ENCODE measurements at places on chromosomes 1 and 21. TPM values are rescaled to one million over a fixed set of nuclear protein-coding genes. Genes with fewer than 3 reads are reported as not detected.

- no peaks in the 10 kb centered on the region for H3K4me1 ChIP-seq
- H3K36me3 ChIP-seq = no peaks in the 10 kb centered on the region
- no peak overlapping the region for H3K27ac ChIP-seq
- H3K27me3 ChIP-seq = no peaks in the 10 kb centered on the region
- no peak for DNase-seq
Observed at GRCh38 chr1:201715801-201716741, 112.9 kb upstream of the IPO9 start.

DNA sequence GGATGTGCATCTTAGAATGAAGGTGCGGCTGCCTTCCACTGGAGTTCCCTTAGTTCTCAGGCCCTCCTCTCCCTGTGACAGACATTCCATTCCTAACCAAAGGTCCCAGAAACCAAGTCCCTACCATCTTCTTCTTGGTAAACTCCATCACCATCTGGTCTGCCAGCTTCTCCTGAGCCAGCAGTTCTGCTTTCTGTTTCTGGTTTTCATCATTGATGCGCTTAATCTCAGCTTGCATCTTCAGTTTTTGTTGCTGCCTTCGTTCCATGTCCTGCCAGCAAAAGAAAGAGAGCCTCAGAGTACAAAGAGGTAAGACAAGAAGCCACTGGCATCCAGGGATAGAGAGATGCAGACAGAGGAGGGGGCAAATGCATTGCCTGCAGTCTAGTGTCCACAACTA is 18.0 kb upstream of the VSIG8 start:
- no peaks in the 10 kb centered on the region for H3K4me1 ChIP-seq
- DNase-seq = no peak
- H3K27me3 ChIP-seq = no peaks in the 10 kb centered on the region
- no peaks in the 10 kb centered on the region for H3K36me3 ChIP-seq
- no peak overlapping the region for H3K27ac ChIP-seq

DNA sequence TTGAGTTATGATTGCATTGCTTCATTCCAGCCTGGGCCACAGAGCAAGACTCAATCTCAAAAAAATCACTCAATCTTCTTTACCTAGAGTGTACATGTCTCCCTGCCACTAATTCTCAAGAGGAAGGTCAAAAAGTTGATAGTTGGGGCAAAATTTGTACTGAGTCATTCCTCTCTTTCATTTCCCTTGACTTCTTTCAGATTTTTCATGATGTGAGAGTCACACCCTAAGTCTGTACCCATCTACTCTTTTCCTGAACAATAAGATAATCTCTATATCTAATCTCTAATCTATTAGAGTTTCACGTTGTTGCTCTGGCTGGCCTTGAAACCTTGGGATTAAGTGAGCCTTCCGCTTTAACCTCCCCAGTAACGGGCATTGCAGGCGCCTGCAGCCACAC is 1.1 kb upstream of the BRDT start:
- H3K36me3 ChIP-seq = no peaks in the 10 kb centered on the region
- DNase-seq = peak; percentile 5
- H3K27me3 ChIP-seq = no peaks in the 10 kb centered on the region
- peaks cover 14% of the 10 kb centered on the region for H3K4me1 ChIP-seq

GRCh38 chr1:170734412-170735175 is 70.7 kb downstream of the PRRX1 start:
- no peaks in the 10 kb centered on the region for H3K36me3 ChIP-seq
- H3K4me1 ChIP-seq = no peaks in the 10 kb centered on the region
- no peak for DNase-seq
- H3K4me3 ChIP-seq = no peak overlapping the region
- no peak overlapping the region for H3K27ac ChIP-seq

GRCh38 chr1:204317170-204317569 is 42.6 kb downstream of the PLEKHA6 start:
- DNase-seq = no peak
- no peak overlapping the region for H3K27ac ChIP-seq
- H3K4me1 ChIP-seq = peaks cover 33% of the 10 kb centered on the region

- peaks cover 55% of the 10 kb centered on the region for H3K27me3 ChIP-seq
- peaks cover 4% of the 10 kb centered on the region for H3K36me3 ChIP-seq
- peaks cover 35% of the 10 kb centered on the region for H3K4me1 ChIP-seq
Observed at GRCh38 chr21:38989745-38990423, 184.2 kb downstream of the ETS2 start.

DNA sequence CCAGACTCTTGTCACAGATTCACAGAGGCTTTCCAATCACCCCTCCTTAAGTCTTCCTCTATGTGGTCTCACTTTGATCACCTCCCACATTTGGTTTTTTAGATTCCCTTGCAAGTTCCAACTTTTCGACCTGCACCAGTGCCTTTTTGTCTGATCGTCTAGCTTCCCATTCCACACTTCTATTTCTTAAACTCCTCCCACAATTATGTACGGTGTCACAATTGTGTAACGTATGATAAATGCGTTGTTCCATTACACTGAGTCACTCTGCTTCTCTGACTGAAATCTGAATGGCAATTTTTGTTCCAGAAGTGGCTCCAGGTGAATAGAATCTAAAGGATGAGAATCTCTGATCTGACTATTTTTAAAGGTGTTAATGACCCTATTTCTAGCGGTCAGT is 320.1 kb downstream of the LMX1A start:
- H3K4me3 ChIP-seq = no peak overlapping the region
- no peak overlapping the region for H3K27ac ChIP-seq
- no peaks in the 10 kb centered on the region for H3K27me3 ChIP-seq
- H3K36me3 ChIP-seq = no peaks in the 10 kb centered on the region

DNA sequence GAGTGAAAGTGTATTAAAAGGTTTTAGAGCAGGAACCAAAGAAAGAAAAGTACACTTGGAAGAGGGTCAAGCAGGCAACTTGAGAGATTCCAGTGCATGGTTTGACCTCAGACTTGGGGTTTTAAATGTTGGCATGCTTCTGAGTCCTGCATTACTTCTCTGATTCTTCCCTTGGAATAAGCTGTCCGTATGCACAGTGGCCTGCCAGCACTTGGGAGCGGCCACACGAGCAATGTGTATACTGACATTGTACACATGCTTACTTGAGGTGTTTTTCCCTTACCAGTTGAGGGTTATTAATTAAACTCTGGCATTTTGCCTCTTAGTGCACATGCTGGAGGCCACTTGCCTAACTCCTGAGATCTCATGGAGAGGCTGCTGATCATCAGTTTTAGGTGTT is 786.6 kb upstream of the RGS18 start:
- H3K27ac ChIP-seq = no peak overlapping the region
- H3K36me3 ChIP-seq = peaks cover 1% of the 10 kb centered on the region
- no peaks in the 10 kb centered on the region for H3K4me1 ChIP-seq
- no peaks in the 10 kb centered on the region for H3K27me3 ChIP-seq
- H3K4me3 ChIP-seq = no peak overlapping the region

GRCh38 chr21:37532868-37533780 is 166.6 kb downstream of the DYRK1A start:
- H3K36me3 ChIP-seq = peaks cover 5% of the 10 kb centered on the region
- H3K27ac ChIP-seq = no peak overlapping the region
- no peak overlapping the region for H3K4me3 ChIP-seq

DNA sequence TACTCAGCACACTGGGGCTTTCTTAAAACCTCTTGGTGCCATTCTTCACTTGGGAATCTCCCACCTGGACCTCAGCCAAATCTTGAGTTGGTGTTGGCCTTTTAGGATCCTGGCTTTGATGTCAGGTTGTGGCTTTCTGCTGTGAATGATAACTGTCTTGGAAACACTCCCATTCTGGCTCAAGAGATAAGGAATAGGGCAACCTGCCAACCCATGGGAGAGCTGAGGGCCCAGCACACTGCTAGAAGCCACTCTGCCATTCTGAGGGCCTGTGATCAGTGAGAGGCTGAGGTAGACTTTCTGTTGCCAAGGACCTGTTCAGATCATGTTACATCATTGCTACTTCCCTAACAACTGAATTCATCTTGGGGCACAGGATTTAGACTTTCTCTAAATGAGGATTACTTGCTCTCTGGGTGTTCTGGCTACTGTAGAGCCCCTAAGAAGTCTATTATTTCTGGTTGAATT is 45.8 kb downstream of the TTC39A start:
- DNase-seq = no peak
- peak overlapping the region; percentile 41 for H3K4me3 ChIP-seq
- H3K4me1 ChIP-seq = peaks cover 30% of the 10 kb centered on the region
- peaks cover 1% of the 10 kb centered on the region for H3K36me3 ChIP-seq

- peaks cover 6% of the 10 kb centered on the region for H3K36me3 ChIP-seq
- no peak for DNase-seq
- no peak overlapping the region for H3K27ac ChIP-seq
- no peaks in the 10 kb centered on the region for H3K27me3 ChIP-seq
Observed at GRCh38 chr1:2150801-2151200, 43.8 kb downstream of the FAAP20 start.

GRCh38 chr1:152244576-152245273 is 20.7 kb upstream of the HRNR start:
- H3K4me3 ChIP-seq = no peak overlapping the region
- H3K4me1 ChIP-seq = no peaks in the 10 kb centered on the region
- no peaks in the 10 kb centered on the region for H3K36me3 ChIP-seq
- no peak overlapping the region for H3K27ac ChIP-seq

DNA sequence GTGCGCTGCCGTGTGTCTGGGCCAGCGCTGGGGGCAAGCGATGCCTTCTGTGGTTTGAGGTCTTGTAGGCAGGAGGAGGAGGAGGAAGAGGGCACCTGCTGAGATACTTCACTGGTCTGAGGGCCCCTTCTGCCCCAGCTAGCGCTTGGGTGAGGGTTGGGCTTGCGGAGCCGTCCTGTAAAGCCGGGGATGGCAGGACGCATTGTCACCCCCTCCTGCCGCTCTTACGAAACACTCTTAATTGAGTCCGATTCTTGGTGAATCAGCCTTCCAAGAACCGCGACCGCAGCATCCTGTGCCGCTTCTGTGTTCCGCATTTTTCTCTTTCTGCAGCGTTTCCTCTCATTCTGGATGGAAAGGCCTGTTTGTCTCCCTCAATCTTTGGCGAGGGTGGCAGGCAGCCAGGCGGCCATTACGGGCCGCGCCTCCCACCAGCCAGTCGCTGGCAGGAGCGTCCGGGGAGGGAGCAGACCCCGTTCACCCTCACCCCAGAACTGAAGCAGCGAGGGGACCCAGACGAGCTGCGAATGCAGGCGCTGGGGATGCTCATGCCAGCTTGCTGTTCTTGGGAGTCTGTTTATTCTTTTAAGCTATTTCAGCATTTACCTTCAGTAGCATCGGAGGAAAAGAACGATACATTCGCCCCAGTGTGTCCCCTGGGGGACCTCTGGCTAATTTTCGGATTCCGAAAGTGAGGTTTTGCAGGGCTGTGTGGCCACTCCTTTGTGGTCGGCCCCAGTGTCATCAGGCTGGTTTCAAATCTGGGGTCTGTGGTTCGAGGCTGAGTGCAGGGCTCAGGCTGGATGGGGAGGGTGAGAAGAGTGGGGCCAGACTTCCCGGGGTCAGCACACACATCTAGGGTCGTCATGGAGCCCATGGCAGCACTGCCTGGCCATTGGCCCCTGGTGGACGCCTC is 62.7 kb downstream of the SKI start:
- H3K4me3 ChIP-seq = peak overlapping the region; percentile 92
- H3K27ac ChIP-seq = peak overlapping the region; percentile 96
- no peaks in the 10 kb centered on the region for H3K36me3 ChIP-seq

GRCh38 chr1:226702318-226702956 is 36.6 kb downstream of the ITPKB start:
- peak overlapping the region; percentile 86 for H3K4me3 ChIP-seq
- H3K4me1 ChIP-seq = peaks cover 83% of the 10 kb centered on the region
- H3K36me3 ChIP-seq = peaks cover 18% of the 10 kb centered on the region
- no peak for DNase-seq
- H3K27ac ChIP-seq = peak overlapping the region; percentile 91
- H3K27me3 ChIP-seq = no peaks in the 10 kb centered on the region

- H3K4me1 ChIP-seq = peaks cover 46% of the 10 kb centered on the region
- peaks cover 7% of the 10 kb centered on the region for H3K36me3 ChIP-seq
- DNase-seq = no peak
- no peaks in the 10 kb centered on the region for H3K27me3 ChIP-seq
- H3K27ac ChIP-seq = no peak overlapping the region
Observed at GRCh38 chr1:204415351-204415750, 3.7 kb upstream of the PPP1R15B start.

DNA sequence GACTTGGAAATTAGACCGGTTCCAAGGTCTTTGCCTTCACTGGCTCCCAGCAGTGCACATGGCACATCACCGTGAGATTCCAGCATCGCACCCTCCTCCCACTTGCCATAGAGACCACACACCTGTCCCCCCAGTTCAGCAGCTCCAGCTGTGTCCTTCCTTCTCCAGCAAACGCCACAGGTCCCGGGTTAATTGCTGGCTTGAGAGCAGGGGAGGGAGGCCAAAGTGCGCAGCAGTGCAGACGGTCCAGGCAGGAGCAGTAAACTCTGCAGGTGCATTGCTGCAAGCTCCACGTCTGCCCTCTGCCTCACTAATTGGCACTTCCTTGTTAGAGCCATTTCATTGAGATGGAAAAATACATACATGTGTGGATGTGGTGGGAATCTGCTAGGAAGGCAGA is 65.3 kb downstream of the KLHDC7A start:
- no peaks in the 10 kb centered on the region for H3K36me3 ChIP-seq
- peaks cover 50% of the 10 kb centered on the region for H3K27me3 ChIP-seq
- H3K4me3 ChIP-seq = no peak overlapping the region
- no peaks in the 10 kb centered on the region for H3K4me1 ChIP-seq
- DNase-seq = no peak

GRCh38 chr1:117312453-117313138 is 54.7 kb upstream of the MAN1A2 start:
- no peaks in the 10 kb centered on the region for H3K4me1 ChIP-seq
- no peaks in the 10 kb centered on the region for H3K36me3 ChIP-seq
- H3K4me3 ChIP-seq = no peak overlapping the region
- H3K27ac ChIP-seq = no peak overlapping the region
- H3K27me3 ChIP-seq = no peaks in the 10 kb centered on the region

DNA sequence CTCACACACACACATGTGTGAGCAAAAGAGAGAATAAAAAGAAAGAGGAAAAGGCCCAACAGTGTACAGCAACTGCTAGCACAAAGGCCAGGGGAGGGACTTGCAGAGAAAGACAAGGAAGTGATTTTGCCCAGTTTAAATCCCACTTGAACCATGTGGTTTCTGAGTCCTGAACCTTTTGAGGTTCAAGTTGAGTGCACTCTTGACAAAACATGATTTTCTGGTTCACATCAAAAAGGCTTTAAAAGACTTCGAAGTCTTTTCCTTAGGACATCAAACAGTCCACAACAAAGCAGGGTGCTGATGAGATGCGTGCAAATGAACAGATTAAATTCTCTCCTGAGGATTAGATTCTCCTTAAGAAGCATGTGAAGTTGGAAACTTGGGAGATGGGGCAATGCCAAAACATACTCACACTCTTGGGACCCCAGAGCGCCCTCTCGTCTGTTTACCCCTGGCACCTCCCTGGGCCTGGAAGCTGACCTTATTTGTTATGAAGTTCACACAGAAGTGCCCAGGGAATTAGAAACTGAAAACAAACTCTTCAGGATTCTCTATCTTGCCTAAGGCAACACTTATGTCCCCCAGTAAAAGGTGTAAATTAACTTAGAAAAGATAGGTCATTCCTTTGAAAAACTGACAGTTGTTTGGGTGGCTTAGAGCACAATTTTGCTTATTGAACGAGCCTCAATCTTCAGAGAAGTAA is 31.5 kb downstream of the RNF220 start:
- H3K4me3 ChIP-seq = no peak overlapping the region
- no peak overlapping the region for H3K27ac ChIP-seq
- no peak for DNase-seq
- no peaks in the 10 kb centered on the region for H3K36me3 ChIP-seq

Gene TCEA3
- total RNA-seq = 6.1 TPM

Gene RGS16
- total RNA-seq = 73.3 TPM

Gene PRAMEF26
- not detected for total RNA-seq

Gene CELA3A
- not detected for total RNA-seq

Gene RLF
- total RNA-seq = 16.8 TPM

Gene BRDT
- total RNA-seq = not detected

Gene BEND5
- 6.4 TPM for total RNA-seq

Gene ATP6V1G3
- total RNA-seq = not detected

Gene DIRAS3
- total RNA-seq = 1.0 TPM

Gene PRR9
- total RNA-seq = not detected

Measured in activated T-cell treated with anti-CD3 and anti-CD28 coated beads, Interleukin-2, amount 50 U/mL, for 72 hours (primary cell).